SHP77 treated with DMSO at 0.1 percent for 48 hours (cell line): ENCODE measurements at places on chromosomes 3 and 15.

GRCh38 chr15:95832668-95833067, 497.8 kb upstream of the NR2F2 start:
- no peak for DNase-seq

GRCh38 chr3:139396707-139397106, 7.3 kb upstream of the COPB2 start:
- no peak for DNase-seq

DNA sequence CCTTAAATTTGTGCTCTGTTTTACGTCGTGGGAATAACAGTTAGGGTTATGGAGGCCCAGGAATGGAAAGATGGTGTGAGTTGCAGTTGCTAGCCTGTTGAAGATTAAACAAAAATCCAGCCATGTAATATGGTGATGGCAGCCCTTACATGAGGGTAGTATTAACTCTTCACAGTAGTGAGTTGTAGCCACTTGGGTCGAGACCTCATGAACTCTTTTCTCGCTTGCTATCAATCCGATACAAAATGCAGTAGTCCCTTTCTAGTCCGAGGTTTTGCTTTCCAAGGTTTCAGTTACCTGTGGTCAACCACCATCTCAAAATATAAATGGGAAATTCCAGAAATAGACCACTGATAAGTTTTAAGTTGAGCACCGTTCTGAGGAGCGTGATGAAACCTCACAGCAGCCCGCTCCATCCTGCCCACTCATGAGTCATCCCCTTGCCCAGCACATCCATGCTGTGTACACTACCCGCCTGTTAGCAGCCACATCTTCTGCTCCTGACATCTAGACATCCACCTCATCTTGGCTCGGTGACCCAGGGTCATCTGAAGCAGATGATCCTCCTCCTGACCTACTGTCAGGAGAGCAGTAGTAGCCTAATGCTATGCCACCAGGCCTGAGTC, 177.9 kb downstream of the CDIN1 start:
- DNase-seq, result no peak

DNA sequence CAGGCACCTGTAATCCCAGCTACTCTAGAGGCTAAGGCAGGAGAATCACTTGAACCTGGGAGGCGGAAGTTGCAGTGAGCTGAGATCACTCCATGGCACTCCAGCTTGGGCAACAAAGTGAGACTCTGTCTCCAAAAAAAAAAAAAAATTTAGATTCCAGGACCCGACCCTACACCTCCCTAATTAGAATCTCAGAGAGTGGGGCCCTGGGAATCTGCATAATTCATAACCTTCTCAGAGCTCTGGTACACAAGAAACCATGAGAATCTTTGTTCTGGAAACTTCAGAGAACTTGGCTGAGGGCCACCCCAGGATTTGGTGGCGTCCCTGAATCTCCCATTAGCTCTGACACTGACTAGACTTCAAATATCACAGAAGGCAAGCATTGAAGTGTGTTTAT, 31.5 kb downstream of the B3GNT5 start:
- DNase-seq, result no peak

GRCh38 chr15:47720555-47720954, 3.2 kb downstream of the SEMA6D start:
- no peak for DNase-seq

DNA sequence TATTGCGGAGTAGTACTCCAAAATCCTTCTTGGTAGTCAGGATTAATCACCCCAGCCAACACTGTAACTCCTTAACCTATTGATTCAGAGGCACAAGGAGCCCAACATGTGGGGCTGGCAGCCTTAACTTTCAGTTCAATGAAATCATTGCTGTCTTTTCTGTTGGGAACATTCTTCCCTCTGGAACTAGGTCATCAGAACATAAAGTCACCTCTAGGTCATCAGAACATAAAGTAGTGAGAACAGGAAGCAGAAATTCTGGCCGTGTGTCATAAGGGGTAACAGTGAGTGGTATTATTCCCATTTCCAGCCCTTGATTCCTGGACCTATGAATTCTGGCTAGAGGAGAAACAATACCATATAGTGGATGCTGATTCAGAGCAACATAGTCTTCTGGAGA, 71.5 kb upstream of the TNIK start:
- no peak for DNase-seq
